ENCODE measurements at places on chromosomes 2 and 18. TPM values are rescaled to one million over a fixed set of nuclear protein-coding genes. Genes with fewer than 3 reads are reported as not detected.
A peak's percentile ranks its signal among the peaks of the same experiment; 100 is the strongest.

GRCh38 chr2:20728114-20728758 lies 61.3 kb downstream of the GDF7 start:
- DNase-seq, result no peak

- DNase-seq, result no peak
These were observed 99.8 kb upstream of the FBXO11 start for GRCh38 chr2:48006094-48006493.

DNA sequence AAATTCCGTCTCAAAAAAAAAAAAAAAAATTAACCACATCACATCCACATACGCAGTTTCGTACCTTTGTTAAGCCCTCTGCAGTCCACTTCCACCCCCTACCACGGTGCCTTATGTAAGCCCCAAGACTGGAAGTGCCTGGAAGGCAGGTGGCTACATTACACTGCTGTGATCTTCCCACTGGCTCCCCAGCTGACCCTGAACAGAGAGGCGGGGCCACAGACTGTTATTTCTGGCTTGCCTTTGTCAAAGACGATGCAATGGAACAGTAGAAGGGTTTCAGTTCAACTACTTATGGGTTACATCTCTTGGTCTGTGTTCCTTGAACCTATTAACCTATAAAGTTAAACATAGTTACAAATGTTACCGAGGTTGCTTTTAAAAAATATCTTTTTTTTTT lies 15.7 kb upstream of the COX7A2L start:
- no peak for DNase-seq

- DNase-seq, result no peak
These were observed 54.7 kb upstream of the SALL3 start for GRCh38 chr18:78924786-78925540.

GRCh38 chr2:120490091-120490798 lies 144.3 kb downstream of the INHBB start:
- DNase-seq, result no peak

GRCh38 chr2:43075054-43075593 lies 151.3 kb downstream of the ZFP36L2 start:
- no peak for DNase-seq

DNA sequence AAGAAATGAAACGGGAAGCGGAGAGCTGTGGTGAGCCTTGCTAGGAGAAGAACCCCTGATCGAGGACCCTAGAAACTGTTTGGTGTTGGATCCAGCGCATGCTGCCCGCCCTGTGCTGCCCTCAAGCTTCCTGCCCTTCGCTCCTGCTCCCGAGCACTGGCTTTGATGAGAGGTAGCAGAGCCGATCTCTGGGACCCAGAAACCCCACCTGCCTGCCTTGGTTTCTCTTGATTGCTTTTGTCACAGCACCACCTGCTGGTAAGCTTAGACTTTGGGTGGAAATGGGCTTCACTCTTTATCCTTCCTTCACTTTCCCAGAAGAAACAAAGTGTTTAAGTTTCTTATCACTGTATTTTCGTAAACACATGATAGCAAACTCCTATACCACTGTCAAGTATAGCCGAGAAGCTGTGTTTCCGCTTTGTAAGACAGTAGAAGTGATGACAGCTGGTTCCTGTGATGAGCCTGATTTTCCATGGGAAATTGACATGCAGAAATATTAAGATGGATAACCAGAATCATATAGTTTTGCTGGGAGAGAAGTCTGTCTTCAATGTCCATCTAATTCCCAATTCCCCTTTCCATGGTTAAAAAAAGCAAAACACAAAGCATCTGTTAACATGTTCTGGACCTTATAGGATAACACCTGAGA lies 267.4 kb downstream of the PHLPP1 start:
- peak; percentile 42 for DNase-seq

GRCh38 chr2:204175552-204176271 lies 239.1 kb downstream of the ICOS start:
- DNase-seq, result no peak

- DNase-seq, result no peak
These were observed 34.5 kb downstream of the TTLL4 start for GRCh38 chr2:218745160-218745558.

DNA sequence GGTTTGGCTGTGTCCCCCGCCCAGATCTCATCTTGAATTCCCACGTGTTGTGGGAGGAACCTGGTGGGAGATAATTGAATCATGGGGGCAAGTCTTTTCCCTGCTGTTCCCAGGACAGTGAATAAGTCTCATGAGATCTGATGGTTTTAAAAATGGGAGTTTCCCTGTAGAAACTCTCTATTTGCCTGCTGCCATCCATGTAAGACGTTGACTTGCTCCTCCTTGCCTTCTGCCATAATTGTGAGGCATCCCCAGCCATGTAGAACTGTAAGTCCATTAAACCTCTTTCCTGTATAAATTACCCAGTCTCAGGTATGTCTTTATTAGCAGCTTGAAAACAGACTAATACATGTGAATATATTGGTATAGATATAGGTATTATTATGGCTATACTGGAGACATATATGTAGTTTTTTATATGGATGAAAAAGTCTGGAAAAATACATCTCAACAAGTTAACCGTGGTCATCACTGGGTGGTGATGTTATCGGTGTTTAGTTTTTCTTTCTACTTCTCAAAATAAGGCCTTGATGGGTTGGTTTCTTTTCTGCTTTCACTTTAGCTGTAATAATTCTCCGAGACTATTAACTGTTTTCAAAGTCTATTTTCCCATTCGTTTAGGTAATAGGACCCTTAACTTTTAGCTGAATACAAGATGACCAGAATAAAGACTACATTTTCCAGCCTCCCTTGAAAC lies 39.1 kb upstream of the NCOA1 start:
- no peak for DNase-seq

DNA sequence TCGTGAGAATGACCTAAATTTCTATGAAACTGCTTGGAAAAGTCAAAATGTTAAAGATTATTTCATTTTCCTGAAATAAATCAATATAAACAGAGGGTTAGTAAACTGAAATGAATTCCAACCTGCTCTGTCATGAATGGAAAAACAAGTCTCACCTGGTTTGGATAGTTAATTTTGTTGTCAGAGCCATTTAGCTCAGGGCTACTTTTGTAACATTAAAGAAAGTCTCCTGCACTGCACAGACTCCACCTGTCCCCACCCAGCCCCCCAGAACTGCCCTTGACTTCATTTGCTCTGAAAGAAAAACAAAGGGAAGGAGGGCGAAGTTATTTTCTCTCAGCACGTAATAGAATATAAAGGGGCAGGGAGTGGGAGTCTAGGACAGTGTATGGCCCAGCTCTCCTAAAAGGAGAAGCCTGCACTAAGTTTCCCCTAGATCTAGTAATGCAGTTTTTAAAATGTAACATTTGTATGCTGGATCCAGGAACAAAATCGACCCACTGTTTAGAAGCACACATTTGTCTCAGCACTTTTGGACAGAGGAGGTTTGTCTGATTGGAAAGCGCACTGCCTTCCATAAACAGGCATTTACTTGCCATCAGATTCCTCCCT lies 54.2 kb upstream of the ACSL3 start:
- DNase-seq, result no peak

- no peak for DNase-seq
These were observed 154.3 kb downstream of the RNF152 start for GRCh38 chr18:61738488-61738887.

The EIF2AK2 gene
- 30.8 TPM for total RNA-seq

The DNER gene
- total RNA-seq, result not detected

The C2orf66 gene
- 0.25 TPM for total RNA-seq

The TLX2 gene
- 0.82 TPM for total RNA-seq

The GKN2 gene
- not detected for total RNA-seq

The SPP2 gene
- total RNA-seq, result not detected

The TNFAIP6 gene
- total RNA-seq, result not detected

The TRIB2 gene
- 3.9 TPM for total RNA-seq
